Astrocyte (in vitro differentiated cells and primary cell): ENCODE measurements at places on chromosomes 3 and 15.
A peak's percentile ranks its signal among the peaks of the same experiment; 100 is the strongest.

- H3K4me3 ChIP-seq: no peak overlapping the region
- DNase-seq: peak; percentile 10
- no peaks in the 10 kb centered on the region for H3K4me1 ChIP-seq
- no peak overlapping the region for H3K27ac ChIP-seq
Observed at GRCh38 chr3:83011481-83011880, 1250.0 kb upstream of the GBE1 start.

GRCh38 chr3:53102601-53103147, 27.6 kb downstream of the RFT1 start:
- H3K27me3 ChIP-seq: no peaks in the 10 kb centered on the region
- no peak overlapping the region for H3K4me3 ChIP-seq
- H3K27ac ChIP-seq: no peak overlapping the region
- no peak for DNase-seq
- H3K4me1 ChIP-seq: no peaks in the 10 kb centered on the region

- DNase-seq: no peak
- H3K4me1 ChIP-seq: no peaks in the 10 kb centered on the region
- H3K27ac ChIP-seq: no peak overlapping the region
- H3K4me3 ChIP-seq: no peak overlapping the region
Observed at GRCh38 chr3:17655743-17656142, 86.7 kb downstream of the TBC1D5 start.

GRCh38 chr3:141373232-141373631, 4.9 kb downstream of the ZBTB38 start:
- no peak overlapping the region for H3K4me3 ChIP-seq
- H3K27ac ChIP-seq: no peak overlapping the region
- H3K27me3 ChIP-seq: no peaks in the 10 kb centered on the region
- H3K36me3 ChIP-seq: peaks cover 12% of the 10 kb centered on the region
- H3K4me1 ChIP-seq: peaks cover 39% of the 10 kb centered on the region

GRCh38 chr15:101216100-101216499, 35.7 kb downstream of the CHSY1 start:
- DNase-seq: no peak
- H3K36me3 ChIP-seq: peaks cover 8% of the 10 kb centered on the region
- H3K4me1 ChIP-seq: no peaks in the 10 kb centered on the region
- no peak overlapping the region for H3K27ac ChIP-seq

GRCh38 chr3:33711100-33711499, 7.0 kb downstream of the CLASP2 start:
- peaks cover 2% of the 10 kb centered on the region for H3K4me1 ChIP-seq
- no peak for DNase-seq
- H3K4me3 ChIP-seq: no peak overlapping the region
- H3K36me3 ChIP-seq: no peaks in the 10 kb centered on the region
- no peaks in the 10 kb centered on the region for H3K27me3 ChIP-seq

- H3K4me3 ChIP-seq: no peak overlapping the region
- no peak for DNase-seq
- no peaks in the 10 kb centered on the region for H3K36me3 ChIP-seq
Observed at GRCh38 chr3:191275751-191276150, 53.4 kb upstream of the CCDC50 start.

GRCh38 chr15:58423831-58424608, 7.8 kb upstream of the LIPC start:
- H3K4me3 ChIP-seq: no peak overlapping the region
- H3K27ac ChIP-seq: no peak overlapping the region
- DNase-seq: peak; percentile 18
- no peaks in the 10 kb centered on the region for H3K36me3 ChIP-seq

GRCh38 chr15:62834686-62835329, 207.7 kb upstream of the TPM1 start:
- peak; percentile 43 for DNase-seq
- H3K36me3 ChIP-seq: peaks cover 3% of the 10 kb centered on the region
- no peaks in the 10 kb centered on the region for H3K27me3 ChIP-seq

GRCh38 chr3:109921509-109921908, 584.2 kb upstream of the DPPA4 start:
- H3K4me3 ChIP-seq: no peak overlapping the region
- DNase-seq: no peak
- no peaks in the 10 kb centered on the region for H3K36me3 ChIP-seq
- H3K27ac ChIP-seq: no peak overlapping the region
- H3K4me1 ChIP-seq: peaks cover 4% of the 10 kb centered on the region
- H3K27me3 ChIP-seq: no peaks in the 10 kb centered on the region

GRCh38 chr15:99454941-99455788, 110.6 kb upstream of the MEF2A start:
- DNase-seq: peak; percentile 97
- H3K27me3 ChIP-seq: no peaks in the 10 kb centered on the region
- H3K36me3 ChIP-seq: no peaks in the 10 kb centered on the region
- H3K4me1 ChIP-seq: peaks cover 47% of the 10 kb centered on the region

DNA sequence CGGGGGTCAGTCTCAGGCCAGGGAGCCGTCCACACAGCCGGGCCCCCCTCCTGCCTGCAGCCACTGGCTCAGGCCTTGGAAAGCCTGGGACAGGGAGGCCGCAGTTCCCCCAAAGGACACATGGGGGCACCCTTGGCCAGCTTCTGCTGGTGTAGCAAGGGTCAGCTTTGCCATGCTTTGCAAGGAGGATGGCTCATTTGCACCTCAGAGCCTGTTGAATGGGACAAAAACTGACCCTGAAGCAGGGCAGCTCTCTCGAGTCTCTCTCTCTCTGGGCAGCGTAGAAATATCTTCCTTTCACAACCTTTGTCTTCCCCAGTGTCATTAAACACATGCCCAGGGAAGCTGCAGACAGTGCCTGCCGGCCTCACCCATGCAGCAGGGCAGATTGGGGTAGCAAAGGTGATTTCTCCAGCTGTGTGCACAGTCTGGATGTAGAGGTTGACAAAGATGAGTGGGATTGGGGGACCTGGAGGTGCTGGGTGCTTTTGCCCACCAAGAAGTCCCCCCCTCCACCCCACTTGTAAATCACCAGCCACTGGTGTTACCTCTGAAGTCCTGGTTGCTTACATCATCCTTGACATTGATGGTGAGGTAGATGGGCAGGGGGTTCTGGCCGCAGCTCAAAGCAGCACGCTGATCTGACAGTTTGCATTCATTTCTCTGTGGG, 17.4 kb upstream of the EHD4 start:
- H3K36me3 ChIP-seq: no peaks in the 10 kb centered on the region
- H3K27ac ChIP-seq: no peak overlapping the region
- H3K4me3 ChIP-seq: no peak overlapping the region
- H3K4me1 ChIP-seq: no peaks in the 10 kb centered on the region
- peaks cover 8% of the 10 kb centered on the region for H3K27me3 ChIP-seq

GRCh38 chr15:67085818-67086636, 20.6 kb downstream of the SMAD3 start:
- H3K27ac ChIP-seq: peak overlapping the region; percentile 15
- peaks cover 3% of the 10 kb centered on the region for H3K36me3 ChIP-seq
- H3K4me1 ChIP-seq: peaks cover 91% of the 10 kb centered on the region
- H3K4me3 ChIP-seq: no peak overlapping the region

DNA sequence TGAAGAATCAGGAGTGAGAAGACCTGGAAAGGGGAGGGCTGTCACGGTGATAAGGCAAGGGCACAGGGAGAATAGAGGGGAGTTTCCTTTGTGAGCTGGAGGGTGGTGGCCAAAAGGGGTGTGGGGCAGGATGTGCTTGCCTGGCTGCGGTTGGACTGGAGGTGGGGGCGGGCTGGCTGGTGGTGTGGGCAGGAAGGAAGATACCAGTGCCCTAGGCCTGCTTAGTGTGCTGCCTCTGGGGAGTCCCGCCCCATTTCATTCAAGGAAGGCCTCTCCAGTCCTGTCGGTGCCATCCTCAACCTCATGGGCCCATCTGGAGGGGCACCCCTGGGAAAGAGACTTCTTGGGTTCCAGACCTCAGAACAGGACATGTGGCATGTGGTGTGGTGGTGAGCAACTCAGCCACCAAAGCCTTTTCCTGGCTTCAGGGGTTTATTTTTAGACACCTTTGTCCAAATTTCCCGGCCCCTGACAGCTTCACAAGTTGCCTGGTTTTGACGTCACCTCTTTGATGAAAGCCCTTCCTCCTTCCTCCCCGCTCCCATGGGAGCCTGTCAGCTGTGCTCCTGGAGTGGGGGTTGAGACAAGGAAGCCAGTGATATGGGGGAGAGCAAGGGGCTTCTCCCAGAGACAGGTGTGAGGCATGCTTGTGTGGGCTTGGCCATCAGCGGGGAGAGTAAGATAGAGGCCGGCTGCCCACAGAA, 15.6 kb downstream of the TEX264 start:
- peak overlapping the region; percentile 9 for H3K27ac ChIP-seq
- H3K36me3 ChIP-seq: no peaks in the 10 kb centered on the region
- H3K4me3 ChIP-seq: no peak overlapping the region
- peak; percentile 16 for DNase-seq
- H3K27me3 ChIP-seq: no peaks in the 10 kb centered on the region
- H3K4me1 ChIP-seq: peaks cover 26% of the 10 kb centered on the region

- H3K27ac ChIP-seq: no peak overlapping the region
- H3K27me3 ChIP-seq: no peaks in the 10 kb centered on the region
- H3K4me3 ChIP-seq: no peak overlapping the region
- DNase-seq: no peak
- no peaks in the 10 kb centered on the region for H3K36me3 ChIP-seq
- peaks cover under 1% of the 10 kb centered on the region for H3K4me1 ChIP-seq
Observed at GRCh38 chr3:178480795-178481194, 55.4 kb upstream of the KCNMB2 start.

- no peak for DNase-seq
- H3K36me3 ChIP-seq: no peaks in the 10 kb centered on the region
- H3K4me3 ChIP-seq: no peak overlapping the region
Observed at GRCh38 chr3:46706771-46707582, 5.8 kb downstream of the TMIE start.

GRCh38 chr3:171825222-171825828, 15.0 kb upstream of the PLD1 start:
- H3K27ac ChIP-seq: peak overlapping the region; percentile 35
- H3K36me3 ChIP-seq: no peaks in the 10 kb centered on the region
- no peak overlapping the region for H3K4me3 ChIP-seq
- no peaks in the 10 kb centered on the region for H3K27me3 ChIP-seq

DNA sequence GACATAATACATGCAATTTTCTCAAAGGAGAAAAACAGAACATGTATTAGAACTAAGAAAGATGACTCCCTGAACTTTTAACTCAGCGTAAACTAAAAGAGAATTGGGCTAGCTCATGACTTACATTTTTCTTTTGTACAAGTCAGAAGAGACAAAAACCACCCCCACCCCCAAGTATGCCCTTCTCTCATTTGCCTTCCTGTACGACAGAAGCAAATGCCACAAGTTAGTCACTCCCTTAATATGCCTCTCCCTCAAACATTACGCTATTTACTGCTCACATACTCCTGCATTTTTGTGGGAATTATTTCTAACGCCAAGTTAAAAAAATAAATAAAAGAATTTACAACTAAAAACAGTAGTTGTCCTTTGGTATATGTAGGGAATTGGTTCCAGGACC, 22.0 kb downstream of the CPEB1 start:
- H3K4me3 ChIP-seq: no peak overlapping the region
- H3K36me3 ChIP-seq: no peaks in the 10 kb centered on the region
- H3K27me3 ChIP-seq: no peaks in the 10 kb centered on the region
- H3K27ac ChIP-seq: no peak overlapping the region

DNA sequence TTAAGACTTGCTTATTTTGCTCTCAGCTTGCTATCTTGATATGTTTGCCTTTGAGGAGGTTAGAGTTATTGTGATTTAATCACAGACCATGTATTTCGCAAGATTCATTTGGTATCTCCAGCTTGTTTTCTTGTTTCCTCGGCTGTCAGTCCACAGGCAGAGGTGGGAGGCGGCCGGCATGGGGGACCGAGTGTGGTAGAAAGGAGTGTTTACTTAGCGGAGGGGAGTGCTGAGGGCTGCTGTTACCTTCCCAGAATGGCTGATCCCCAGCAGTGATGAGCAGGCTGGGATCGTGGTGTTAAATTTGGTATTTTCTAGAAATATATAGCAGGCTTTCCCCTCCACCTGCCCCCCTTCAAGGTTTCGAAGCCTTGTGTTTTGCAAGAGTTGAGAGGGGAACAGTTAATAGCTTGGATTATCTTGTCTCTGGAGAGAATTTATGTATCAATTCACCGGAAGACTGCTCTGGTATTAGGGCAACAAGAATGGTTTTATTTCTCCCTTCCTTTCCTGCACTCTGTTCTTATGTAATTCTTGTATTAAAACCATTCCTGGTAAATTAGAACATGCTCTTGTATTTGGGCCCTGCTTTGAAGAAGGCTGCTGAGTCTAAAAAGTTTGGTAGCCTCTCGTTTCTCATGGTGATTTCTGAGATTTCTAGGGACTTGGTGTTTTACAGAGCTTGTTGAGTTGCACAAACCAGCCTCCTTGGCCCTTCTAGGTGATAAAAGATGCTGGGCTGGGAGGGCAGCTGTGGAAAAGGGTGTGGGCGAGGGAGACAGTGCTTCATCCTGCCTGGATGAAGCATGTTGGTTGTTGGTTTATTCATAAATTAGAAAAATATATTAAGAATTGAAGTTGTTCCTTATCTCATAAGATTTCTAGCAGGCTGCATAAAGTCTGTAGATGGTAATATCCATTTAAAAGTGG, 151.4 kb downstream of the IGF1R start:
- peak overlapping the region; percentile 64 for H3K27ac ChIP-seq
- H3K27me3 ChIP-seq: no peaks in the 10 kb centered on the region
- H3K36me3 ChIP-seq: no peaks in the 10 kb centered on the region
- peaks cover 41% of the 10 kb centered on the region for H3K4me1 ChIP-seq
- no peak for DNase-seq
- no peak overlapping the region for H3K4me3 ChIP-seq

- H3K4me3 ChIP-seq: no peak overlapping the region
- H3K27ac ChIP-seq: no peak overlapping the region
- peaks cover 3% of the 10 kb centered on the region for H3K27me3 ChIP-seq
- DNase-seq: no peak
- no peaks in the 10 kb centered on the region for H3K4me1 ChIP-seq
Observed at GRCh38 chr15:98524838-98525660, 123.3 kb upstream of the IGF1R start.
